ENCODE measurements at places on chromosomes 1 and 21.

GRCh38 chr1:84995484-84996334, 1.2 kb downstream of the MCOLN2 start:
- no peak for DNase-seq

GRCh38 chr1:201793306-201793925, 35.5 kb upstream of the IPO9 start:
- DNase-seq, result no peak

DNA sequence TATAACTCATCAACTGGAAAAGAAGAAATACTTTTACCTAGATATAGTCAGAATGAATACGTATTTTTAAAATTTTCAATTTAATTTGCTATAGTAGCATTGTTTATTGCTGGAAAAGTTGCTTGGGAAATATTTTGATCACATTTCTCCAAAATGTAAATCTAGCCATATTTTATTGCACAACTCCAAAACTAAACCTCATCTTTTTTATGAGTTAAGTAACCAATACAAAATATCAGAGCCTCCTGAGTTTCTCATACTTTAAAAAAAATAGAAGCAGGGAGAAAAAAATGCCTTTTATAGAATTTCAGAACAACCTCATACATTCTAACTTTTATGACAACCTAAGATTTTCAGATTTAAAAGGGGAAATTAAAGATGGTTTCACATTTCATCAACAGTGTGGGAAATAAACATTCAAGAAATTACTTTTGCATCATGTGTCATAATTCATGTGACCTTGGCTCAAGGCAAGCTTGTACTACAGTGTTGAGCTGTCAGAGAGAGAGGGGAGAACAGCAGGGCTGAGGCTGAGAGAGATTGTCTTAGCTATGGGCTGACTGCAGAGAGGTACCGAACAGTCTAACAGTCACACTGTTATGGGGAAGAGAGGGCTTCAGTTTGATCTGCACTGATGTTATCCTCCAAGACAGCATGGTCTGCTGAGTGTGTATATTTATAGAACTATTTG, 519.0 kb downstream of the LTN1 start:
- DNase-seq, result no peak

GRCh38 chr1:97913506-97914139, 7.2 kb downstream of the DPYD start:
- no peak for DNase-seq

DNA sequence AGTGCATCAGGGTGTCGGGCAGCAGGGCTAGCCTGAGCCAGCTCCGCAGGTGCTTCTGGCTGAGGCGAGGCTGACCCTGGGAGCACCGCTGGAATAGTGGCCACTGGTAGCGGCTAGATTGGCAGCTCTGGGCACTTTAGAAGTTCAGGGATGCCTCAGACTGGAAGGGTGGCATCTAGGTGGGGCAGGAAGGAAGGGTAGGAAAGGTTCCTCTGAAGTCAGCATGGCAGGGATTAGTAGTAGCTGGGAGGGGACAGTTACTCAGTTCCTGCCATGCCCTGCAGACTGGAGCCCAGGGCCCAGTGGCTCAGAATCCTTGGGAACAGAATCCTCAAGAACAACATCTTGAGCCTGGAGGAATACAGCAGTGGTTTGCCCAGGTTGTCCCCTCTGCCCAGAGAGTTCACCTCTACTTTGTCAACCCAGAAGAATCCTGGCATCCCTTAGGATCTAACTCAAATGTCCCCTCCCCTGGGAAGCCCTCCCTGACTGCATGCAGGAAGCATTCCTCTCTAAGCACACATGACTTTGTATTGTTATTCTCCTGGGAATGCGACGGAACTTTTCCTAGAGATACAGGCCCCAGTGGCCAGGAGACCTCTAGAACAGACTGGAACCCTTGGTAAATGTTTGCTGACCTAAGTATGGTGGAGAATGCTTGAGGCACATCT, 39.5 kb upstream of the BCAR3 start:
- no peak for DNase-seq
